ENCODE measurements at places on chromosomes 4 and X.

DNA sequence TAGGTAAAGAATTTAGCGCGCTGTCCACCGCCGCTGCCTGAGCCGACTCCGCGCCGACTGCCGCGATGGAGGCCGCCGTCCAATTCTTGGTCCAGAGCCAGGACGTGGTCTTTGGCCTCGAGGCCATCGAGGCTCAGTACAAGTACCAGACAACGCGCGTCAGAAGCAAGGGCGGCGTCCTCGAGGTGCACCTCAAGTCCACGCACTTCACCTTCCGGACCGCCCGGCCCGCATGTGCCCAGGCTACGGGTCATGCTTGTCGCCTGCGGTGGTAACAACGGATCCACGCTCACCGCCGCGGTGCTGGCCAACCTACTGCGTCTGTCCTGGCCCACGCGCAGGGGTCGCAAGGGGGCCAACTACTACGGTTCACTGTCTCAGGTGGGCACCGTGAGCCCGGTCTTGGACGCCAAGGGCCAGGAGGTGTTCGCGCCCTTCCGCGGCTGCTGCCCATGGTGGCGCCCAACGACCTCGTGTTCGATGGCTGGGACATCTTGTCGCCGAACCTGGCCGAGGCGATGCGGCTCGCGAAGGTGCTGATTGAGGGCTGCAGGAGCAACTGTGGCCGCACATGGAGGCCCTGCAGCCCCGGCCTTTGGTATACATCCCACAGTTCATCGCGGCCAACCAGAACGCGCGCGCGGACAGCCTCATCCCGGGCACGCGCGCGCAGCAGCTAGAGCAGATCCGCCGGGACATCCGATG, 128.0 kb downstream of the ANAPC4 start:
- no peak for DNase-seq

- DNase-seq, result peak; percentile 79
Measured at GRCh38 chr4:87224141-87224923, 3.9 kb upstream of the KLHL8 start.

- DNase-seq, result no peak
Measured at GRCh38 chr4:3666263-3666662, 99.9 kb upstream of the ADRA2C start.

DNA sequence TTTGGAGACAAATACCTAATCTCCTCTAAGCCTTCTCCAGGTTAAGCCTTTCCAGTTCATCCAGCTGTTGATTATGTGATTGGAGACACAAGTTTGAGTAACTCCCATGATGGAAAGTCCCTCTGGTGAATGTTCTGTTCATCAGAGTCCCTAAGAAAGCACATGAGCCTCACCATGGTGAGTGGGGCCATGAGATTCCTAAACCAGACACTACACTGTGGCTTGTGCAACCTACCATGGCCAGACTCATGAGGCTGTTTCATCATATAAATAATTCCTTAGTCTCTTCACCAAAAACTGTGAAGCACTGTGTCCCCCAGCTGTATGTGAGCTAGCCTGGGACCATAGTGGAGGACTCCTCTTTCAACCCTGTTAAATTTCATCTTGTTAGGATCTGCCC, 14.4 kb downstream of the PKD2 start:
- peak; percentile 45 for DNase-seq

- no peak for DNase-seq
Measured at GRCh38 chrX:10979956-10980355, 131.2 kb upstream of the HCCS start.

DNA sequence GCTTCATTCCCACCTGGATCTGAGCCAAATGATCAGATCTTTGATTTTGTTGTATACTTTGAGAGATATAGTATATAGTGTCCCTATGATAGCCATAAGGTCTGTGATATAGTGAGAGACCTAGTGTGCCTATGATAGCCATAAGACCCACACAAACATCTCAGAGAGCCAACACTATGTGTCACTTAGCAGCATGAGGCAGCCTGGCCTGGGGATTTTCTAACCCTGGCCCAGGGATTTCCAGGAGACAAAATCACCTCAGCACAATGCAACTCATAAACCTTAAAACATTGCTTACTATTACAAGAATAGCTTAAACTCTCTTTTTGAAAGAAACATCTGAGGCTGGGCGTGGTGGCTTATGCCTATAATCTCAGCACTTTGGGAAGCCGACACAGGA, 23.2 kb upstream of the COL25A1 start:
- no peak for DNase-seq

DNA sequence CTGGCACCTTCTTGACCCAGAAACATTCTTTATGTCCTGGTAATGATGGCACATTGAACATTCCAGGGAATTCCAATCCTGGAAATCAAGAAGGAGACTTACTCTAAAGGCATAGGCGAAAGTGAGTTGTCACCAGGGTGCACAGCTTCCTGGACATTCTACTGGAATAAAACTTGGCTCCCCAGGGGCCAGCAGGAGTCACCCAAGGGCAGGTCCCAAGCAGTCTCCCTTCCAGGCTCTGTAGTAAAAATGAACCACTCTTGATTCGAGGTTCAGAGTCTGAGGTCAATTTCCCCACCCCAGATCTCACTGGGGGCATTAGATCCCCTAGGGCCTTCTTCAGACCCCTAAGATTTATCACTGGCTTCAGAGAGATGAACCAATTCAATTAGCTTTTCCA, 338.7 kb upstream of the GATB start:
- DNase-seq, result no peak

- no peak for DNase-seq
Measured at GRCh38 chrX:8728932-8729535, 2.9 kb downstream of the ANOS1 start.

GRCh38 chr4:153275380-153276276, 68.9 kb upstream of the MND1 start:
- no peak for DNase-seq

GRCh38 chr4:42492962-42493361, 95.7 kb downstream of the SHISA3 start:
- no peak for DNase-seq

DNA sequence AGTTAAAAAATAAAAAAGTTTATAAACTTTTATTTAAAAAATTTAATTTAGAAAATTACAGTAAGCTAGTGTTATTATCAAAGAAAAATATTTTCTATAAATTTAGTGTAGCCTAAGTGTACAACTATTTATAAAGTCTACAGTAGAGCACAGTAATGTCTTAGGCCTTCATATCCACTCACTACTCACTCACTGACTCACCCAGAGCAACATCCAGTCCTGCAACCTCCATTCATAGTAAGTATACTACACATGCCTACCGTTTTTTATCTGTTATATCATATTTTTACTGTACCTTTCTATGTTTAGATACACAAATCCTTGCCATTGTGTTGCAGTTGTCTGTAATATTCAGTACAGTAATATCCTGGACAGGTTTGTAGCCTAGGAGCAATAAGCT, 129.0 kb upstream of the FAM47B start:
- DNase-seq, result peak; percentile 6

GRCh38 chr4:4651811-4652755, 110.2 kb upstream of the STX18 start:
- DNase-seq, result no peak

DNA sequence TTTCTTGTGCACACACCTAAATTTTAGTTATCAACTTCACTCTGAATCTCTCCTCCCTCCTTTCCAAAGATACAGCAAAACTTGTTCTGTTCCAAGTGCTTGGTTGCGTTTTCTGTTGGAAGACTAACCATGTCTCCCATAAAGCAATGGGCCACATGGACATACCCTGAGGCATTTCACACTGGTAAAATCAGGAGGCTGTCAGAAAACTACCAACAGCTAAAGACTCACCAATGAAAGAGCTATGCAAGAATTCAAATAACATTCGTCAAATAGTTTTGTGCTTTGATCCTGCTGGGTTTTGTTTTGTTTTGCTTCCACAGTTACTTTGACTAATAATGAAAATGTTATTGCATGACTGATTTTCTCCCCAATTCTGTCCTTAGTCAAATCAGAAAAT, 46.0 kb downstream of the PHEX start:
- no peak for DNase-seq

DNA sequence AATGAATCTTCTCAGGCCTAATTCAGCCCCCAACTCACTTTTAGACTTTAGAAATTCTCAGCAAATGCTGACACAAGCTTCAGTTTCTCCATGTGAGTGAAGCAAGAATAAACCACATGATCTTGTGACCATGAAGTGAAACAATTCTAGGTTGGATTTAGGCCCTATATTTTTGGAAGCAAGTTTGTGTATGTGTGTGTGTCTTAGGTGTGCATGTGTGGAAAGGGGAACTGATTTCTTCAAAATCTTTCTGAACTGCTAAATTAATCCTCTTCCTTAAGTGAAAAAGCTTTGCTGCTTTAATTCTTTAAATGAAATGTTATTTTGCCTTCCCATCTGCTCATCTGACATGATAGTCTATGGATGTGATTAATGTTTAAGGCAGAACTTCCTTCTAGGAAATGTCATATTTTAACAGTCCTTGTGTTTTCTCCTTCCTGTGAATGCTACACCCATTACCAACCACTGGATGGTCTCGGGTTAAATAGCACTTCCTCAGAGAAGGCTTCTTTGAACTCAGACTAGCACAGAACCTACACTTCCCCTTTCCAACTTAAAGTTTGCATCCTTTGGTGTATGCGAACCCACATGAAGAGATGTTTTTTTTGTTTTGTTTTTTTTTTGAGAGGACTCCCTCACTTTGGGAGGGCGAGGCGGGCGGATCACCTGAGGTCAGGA, 1.2 kb upstream of the TMEM144 start:
- DNase-seq, result no peak

DNA sequence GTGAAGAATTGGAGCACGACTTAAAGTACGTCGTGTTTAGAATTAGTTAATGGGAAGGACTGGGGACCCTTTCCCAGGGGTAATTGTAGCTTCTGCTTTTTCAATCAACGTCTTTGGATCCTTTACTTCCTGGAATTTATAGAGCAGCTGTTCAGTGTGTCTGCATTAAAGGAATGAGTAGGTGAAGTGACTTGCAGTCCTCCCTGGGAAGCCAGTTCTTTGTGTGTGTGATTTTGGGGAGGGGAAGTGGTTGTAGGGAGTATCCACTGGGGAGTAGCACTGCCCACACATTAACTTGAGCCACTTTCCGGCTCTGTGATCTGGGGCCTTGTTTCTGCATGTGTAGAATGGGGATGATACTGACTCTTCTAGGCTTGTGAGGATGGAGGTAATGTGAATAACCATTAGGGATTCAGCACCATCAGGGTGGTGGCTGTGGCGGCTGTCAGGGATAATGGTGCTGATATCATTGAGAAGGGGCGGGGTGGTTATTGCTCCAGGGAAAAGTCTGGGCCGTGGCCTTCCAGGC, 54.7 kb downstream of the TMEM131L start:
- no peak for DNase-seq

- no peak for DNase-seq
Measured at GRCh38 chrX:44899946-44900345, 27.0 kb downstream of the KDM6A start.

DNA sequence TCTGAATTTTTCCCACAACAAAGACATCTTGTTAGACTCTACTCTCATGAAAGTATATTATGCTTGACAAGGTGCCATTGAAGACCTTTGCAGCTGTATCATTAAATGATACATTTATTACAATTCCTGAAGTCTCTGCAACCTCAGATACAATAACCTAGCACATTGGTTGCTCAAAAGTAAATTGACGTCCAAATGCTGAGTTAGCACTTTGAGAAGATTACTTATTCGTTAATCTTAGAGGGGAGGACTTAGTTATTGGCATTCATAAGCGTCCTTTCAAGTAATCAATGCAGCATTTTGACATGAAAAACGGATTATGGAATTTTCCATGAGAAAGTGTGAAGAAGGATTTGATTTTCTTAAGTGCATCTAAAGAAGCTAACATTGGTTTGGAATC, 151.6 kb downstream of the ARSF start:
- DNase-seq, result no peak

- DNase-seq, result no peak
Measured at GRCh38 chrX:148552775-148553174, 52.4 kb downstream of the AFF2 start.

GRCh38 chr4:6957994-6958393, 48.4 kb downstream of the TBC1D14 start:
- no peak for DNase-seq

DNA sequence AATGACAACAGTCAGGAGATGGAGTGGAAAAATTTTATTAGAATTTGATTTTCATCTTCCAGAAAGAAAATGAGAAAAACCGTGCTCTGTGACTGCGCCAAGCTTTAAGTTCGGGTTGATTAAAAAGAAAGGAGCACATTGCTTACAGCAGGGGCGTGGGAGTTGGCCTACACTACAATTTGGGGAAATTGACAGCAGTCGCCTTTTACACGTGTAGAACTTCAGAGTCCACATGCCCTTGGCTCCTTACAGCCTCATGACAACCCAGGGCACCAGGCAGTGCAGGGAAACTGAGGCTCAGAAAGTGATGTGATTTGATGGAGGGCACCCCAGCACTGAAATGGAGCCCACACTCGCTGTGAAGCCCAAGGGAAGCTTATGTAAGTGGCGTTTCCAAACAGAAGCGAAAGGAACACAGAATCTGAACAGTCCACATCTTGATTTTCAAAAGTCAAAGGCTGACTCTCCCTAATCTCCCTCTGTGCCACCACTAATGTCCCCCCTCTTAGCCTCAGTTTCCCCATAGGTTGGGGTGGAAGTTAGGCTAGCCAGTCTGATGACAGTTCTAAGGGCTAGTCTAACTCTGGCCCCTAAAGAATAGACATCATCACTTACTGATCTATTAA, 5.5 kb downstream of the PPP2R2C start:
- DNase-seq, result no peak

GRCh38 chr4:145098675-145099037, 545 bp downstream of the ABCE1 start:
- DNase-seq, result peak; percentile 76

GRCh38 chr4:39614487-39615162, 24.0 kb downstream of the SMIM14 start:
- peak; percentile 93 for DNase-seq

DNA sequence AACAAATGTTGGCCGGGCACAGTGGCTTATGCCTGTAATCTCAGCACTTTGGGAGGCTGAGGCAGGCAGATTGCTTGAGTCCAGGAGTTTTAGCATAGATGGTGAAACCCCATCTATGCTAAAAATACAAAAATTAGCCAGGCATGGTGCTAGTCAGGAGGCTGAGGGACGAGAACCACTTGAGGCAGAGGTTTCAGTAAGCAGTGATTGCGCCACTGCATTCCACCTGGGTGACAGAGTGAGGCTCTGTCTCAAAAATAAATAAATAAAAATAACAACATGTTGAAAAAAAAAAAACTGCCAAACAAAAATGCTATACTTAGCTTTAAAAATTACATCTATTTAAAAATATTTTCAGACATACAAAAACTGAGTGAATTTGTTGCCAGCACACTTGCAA, 374.2 kb upstream of the SMIM31 start:
- no peak for DNase-seq

DNA sequence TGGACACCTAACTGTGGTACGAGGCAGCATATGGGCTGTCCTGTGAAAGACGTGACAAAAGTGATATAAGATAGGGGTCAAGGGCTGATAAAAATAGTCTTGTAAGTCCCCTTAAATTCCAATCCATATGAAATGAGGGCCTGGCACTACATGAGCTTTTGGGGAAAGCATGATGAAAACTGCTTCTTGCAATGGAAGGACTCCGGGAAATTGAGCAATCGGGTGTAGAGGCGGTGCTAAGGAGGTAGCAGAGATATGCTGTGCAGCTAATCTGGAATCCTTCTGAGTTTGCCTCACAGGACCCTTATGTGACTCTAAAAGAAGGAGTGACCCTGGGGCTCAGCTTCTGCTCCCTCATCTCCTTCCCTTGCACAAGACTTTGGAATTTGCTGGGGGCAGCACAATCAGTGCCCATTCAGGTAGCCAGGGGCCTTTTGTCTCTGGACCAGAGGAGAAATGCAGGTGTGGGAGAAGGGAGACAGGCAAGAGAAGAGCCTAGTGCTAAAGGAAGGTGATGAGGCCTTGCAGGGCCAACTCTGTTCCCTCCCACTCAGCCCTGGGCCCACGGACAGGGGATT, 12.8 kb downstream of the CLDN2 start:
- DNase-seq, result peak; percentile 45

GRCh38 chr4:71029504-71029903, 36.1 kb downstream of the DCK start:
- DNase-seq, result no peak

Measured in fibroblast of lung (primary cell).